ENCODE measurements at places on chromosomes 2 and 18.

- DNase-seq: no peak
These were observed 39.6 kb upstream of the KCNJ3 start for GRCh38 chr2:154658854-154659253.

GRCh38 chr18:60202708-60203107 is 169.9 kb downstream of the MC4R start:
- no peak for DNase-seq

DNA sequence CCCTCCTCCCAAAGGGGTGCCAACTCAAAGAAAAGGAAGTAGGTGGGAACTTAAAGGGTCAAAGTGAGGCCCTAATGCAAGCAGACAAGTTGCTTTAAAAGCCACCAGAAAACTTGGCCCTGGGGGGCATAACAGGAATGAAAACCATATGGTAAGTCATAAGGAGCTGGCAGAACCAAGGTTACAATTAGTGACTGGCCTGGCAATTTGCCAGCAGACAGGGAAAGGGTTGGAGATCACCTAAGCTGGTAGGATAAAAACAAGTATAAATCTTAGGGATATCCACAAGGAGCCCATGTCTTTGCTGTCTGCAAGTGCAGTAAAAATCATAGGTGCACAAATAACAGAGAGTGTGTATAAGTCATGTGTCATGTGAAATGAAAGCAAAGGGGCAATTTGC is 256.7 kb upstream of the LRRTM4 start:
- DNase-seq: no peak

GRCh38 chr2:45172142-45172541 is 162.9 kb upstream of the SIX2 start:
- DNase-seq: no peak

DNA sequence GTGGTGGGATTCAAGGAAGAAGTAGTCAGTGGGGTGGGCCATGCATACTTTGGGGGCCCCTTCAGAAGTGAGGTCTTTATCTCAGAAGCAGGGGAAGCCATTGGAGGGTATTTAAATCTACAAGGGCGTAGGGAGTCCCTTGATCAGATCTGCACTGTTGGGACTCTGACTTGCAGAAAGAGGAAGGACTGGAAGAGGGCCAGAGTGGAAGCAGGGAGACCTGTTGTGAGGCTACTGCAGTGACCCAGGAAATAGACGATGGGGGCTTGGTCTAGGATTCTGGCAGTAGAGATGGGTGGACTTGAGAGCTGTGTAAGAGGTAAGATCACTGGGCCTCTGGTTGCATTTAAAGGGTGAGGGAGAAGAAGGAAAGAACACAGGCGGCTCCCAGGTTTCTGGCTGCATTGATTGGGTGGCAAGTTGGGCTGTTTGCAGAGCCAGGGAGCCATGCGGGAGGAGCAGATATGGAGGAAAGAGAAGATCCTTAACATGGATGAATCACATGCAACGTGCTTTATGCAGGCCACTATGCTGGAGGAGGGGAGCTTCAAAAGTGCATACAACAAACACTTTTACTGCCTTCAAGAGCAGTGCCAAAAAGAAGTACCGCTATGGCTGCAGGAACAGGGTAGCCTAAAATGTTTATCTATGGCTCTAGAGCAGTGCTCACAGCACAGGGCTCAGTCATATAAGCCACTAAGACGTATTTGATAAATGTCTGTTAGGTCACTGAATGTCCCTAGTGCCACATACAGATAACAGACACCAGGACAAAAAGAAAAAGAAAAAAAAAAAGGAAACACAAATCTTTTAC is 2.3 kb downstream of the SFXN5 start:
- no peak for DNase-seq

GRCh38 chr2:136288249-136288648 is 170.3 kb upstream of the CXCR4 start:
- no peak for DNase-seq

Measured in NCI-H1048 (cell line).